Stimulated activated CD8-positive, alpha-beta memory T cell treated with anti-CD3 and anti-CD28 coated beads, Interleukin-2, amount 100 ng/mL, for 48 hours (primary cell): ENCODE measurements at places on chromosomes 11 and 22.

DNA sequence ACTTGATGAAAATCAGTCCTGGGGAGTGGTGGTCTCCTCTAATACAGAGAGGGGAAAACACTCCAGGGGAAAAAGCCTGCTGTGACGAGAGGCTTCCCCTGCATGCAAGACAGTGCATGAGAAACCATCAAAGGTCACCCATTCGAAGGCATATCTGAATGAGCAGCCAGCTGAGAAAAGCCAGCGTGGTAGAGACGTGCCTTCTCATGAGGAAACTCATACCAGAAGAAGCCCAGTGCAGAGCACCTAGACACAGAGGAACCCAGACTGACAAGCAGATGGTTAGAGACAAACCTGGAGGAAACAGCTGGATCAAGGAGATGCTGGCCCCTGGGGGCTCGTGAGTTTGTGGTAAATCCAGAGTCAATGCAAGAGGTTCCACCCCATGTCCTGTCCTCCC is 534.8 kb downstream of the BRD1 start:
- no peak for DNase-seq

GRCh38 chr22:25536589-25536988 is 27.9 kb upstream of the GRK3 start:
- DNase-seq, result no peak

DNA sequence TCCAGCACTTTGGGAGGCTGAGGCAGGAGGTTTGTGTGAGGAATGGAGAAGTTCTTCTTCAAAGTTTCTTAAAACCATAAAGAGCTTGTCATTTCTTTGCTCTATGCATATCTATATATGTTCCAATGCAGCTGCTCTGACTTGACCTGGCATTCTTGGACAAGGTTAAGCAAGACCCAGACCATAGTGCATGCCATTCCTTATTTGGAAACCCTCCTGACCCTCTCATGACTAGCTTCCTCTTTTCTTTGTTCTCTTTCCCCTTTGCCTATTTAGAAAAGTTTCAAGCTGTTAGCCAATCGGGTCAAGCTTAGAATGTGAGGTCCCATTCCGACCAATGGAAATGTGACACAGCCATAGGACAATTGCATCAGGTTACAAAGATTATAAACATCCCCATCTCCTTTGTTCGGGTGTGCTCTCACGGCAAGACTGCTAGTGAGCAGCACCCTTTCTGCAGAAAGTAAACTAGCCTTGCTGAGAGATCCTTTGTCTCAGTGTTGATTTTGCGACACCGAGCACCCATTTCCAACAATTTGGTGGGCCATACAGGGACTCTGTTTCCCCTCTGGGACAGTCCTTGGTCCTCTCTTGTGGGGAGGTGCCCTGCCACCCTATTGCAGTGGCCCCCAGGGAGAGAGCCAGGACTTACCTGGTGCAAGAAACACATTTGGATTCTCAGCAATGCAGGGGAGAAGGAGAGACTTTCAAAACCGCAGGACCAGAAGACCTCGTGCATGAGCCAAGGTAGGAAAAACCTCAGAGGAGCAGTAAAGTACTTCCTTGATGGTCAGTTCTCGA is 39.9 kb upstream of the ANO1 start:
- DNase-seq, result no peak

DNA sequence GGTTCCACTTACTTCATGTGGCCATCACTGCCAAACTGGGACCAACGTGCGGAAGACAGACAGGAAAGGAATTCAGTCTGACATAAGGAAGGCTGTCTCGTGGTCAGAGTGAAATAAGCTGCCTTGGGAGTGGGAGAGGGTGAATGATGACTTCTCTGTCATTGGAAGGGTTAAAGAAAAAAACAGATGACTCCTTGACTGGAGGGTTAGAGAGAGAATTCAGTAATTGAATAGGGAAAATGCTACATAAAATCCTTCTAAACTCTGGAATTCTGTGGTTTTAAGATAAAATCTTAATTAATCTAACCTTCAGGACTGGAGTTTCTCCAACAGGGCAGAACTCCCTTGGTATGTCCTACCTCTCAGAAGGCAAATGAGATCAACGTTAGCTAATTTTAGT is 33.8 kb downstream of the RAB30 start:
- no peak for DNase-seq

- DNase-seq, result no peak
Observed at GRCh38 chr11:19947537-19948114, 212.6 kb downstream of the DBX1 start.

GRCh38 chr11:86678823-86679222 is 6.4 kb upstream of the ME3 start:
- DNase-seq, result no peak

GRCh38 chr11:43116071-43116470 is 195.7 kb upstream of the API5 start:
- DNase-seq, result no peak

DNA sequence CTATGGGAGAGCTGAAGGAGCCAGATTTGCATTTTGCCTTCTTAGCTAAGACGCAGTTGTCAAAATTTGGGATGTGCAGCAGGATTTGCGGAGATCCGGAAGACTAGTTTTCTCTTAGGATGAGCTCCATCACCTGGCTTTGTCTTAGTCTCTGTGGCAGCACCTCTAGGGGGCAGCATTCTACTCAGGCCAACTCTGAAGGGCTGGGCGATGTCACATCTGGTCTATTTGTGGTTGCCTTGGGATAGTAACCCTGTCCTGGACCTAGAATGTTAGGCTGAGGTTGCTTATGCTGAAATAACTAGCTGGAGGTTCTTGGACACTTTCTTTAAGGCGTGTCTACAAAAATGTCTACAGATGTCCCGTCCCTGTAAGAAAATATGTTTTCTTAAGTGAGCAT is 116.2 kb downstream of the FAT3 start:
- no peak for DNase-seq

DNA sequence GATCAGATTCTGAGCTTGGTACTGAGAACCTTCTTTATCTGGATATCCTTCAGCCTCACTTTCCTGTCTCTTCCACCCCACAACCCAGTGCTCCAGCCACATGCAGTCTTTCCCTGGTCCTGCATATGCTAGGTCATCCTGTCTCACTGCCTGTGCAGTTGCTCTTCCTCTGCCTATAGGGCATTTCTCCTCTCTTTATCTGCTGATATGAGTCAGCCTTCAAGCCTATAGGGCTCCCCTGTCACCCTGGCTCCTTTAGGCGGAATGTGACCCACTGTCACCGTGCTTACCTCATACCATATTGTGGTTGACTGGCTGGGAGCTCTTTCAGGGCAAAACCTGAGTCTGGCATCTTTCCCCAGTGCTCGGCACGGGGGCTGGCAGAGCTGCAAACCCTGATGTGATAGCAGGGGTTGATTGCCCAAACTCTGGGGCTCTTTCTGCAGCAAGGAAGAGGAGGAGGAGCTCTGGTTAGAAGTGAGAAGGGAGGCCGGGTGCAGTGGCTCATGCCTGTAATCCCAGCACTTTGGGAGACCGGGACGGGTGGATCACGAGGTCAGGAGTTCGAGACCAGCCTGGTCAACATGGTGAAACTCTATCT is 26.3 kb downstream of the MEI1 start:
- no peak for DNase-seq

DNA sequence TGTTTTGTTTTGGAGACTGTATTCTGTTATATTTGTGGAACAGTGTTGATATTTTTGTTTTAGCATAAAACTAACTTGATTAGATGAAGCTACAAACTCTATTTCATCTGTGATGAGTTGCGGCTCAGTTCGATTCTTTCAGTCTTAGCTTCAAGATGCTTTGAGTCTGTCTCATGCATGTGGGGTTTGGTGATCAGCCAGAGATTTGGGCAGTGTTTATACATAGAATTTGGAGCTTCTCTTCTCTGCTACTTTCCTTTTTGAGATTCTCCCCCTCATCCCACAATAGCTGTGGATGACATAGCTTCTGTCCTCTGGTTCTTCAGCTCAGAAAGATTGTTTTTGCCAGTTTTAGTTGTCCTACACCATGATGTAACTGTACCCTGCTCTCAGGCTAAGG is 90.4 kb downstream of the ARHGAP20 start:
- no peak for DNase-seq

DNA sequence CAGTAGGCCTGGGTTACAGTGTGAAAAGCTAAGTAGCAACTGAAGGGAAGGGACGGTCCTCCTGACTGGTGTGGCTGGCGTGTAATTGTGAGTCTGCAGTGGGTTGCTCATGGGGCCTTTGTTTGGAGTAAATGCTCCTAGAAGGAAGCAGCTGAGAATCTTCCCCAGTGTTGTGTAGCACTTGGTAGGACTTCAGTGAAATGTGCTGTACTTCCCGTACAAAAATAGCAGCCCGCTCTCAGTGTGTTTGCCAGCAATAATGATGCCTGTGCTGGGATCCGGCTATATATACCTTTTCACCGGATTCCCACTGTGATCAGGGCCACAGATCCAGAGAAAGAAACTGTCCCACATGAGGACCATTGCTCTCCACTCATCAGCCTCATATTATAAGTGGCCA is 175.7 kb upstream of the NTM start:
- DNase-seq, result no peak

DNA sequence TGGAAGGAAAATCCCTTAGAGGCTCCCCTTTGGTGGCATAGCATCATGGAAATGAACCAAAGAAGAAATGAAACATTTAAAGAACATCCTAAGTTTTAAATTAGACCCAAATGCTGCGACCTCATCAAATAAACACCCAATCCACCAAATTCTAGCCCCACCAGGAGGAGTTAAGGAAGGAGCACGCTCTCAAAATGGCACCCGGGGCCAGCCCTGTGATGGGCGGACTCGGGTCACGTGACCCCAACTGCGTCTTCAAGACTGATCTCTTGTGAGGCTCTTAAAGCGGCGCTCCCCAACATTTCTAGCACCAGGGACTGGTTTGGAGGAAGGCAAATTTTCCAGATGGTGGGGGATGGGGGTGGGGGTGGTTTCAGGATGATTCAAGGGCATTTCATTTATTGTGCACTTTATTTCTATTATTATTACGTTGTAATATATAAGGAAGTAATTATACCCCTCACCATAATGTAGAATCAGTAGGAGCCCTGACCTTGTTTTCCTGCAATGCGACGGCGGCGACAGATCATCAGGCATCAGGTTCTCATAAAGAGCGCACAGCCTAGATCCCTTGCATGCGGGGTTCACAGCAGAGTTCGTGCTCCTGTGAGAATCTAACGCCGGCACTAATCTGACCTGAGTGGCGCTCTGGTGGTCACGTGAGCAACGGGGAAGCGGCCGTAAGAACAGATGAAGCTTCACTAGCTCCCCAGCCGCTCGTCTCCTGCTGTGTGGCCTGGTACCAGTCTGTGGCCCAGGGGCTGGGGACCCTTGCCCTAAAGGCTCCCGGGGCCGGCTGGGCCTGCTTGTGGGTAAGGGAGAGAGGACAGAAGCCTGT is 90.6 kb upstream of the SLC22A12 start:
- no peak for DNase-seq

GRCh38 chr22:43085658-43086606 is 3.3 kb downstream of the TTLL1 start:
- DNase-seq, result no peak

GRCh38 chr11:105296806-105297205 is 157.2 kb upstream of the CARD18 start:
- DNase-seq, result no peak

GRCh38 chr22:43467216-43467940 is 55.6 kb downstream of the MPPED1 start:
- no peak for DNase-seq

- no peak for DNase-seq
Observed at GRCh38 chr22:46984751-46985506, 222.5 kb downstream of the TBC1D22A start.

DNA sequence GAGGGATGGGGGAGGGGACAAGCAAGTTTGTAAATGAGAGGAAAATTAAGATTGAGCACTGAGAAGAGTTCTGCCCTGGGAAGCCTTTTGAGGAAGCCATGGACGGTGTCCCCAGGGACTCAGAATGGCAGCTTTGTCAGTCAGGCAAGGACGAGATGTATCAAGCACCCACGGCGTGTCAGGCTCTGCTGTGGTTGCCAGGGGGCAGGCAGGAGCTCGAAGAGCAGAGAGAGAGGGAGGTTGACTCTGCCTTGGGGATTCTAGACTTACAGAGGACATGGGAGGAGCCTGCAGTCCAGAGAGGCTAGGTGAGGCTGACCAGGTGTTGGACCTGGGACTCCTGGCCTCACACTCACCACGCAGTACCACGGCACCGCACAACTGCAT is 29.1 kb upstream of the SYT7 start:
- no peak for DNase-seq

- DNase-seq, result no peak
Observed at GRCh38 chr11:115081972-115082371, 403.6 kb downstream of the NXPE2 start.

DNA sequence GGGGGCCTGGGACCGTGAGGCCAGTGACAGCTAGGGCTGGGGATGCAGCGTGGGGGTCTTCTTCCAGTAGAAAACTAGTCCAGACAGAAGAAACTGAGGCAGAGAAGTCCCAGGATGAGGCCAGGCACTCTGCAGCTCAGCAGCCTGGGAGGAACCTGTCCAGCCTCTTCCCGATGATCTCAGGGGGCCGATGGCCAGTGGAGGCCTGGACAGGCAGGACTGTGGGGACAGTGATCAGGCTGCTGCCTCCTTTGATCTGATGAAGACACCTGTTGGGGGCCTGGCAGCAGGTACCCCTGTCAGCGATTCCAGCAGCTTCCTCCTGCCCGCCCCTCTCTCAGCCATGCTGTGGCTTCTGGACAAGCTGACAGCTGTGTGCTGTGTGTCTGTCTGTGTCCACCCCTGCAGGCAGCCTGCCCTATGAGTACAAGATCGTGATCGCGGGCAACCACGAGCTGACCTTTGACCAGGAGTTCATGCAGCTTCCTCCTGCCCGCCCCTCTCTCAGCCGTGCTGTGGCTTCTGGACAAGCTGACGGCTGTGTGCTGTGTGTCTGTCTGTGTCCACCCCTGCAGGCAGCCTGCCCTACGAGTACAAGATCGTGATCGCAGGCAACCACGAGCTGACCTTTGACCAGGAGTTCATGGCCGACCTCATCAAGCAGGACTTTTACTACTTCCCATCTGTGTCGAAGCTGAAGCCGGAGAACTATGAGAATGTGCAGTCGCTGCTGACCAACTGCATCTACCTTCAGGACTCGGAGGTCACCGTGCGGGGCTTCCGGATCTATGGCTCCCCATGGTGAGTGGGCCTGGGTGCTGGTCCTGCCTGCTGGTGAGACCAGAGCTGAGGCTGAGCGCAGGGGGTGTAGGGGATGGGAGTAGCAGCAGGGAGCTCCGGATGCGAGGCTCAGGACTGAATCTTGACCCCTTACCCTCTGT is 62.6 kb downstream of the MPPED1 start:
- no peak for DNase-seq

- no peak for DNase-seq
Observed at GRCh38 chr11:117099696-117100095, 1.5 kb upstream of the SIK3 start.

DNA sequence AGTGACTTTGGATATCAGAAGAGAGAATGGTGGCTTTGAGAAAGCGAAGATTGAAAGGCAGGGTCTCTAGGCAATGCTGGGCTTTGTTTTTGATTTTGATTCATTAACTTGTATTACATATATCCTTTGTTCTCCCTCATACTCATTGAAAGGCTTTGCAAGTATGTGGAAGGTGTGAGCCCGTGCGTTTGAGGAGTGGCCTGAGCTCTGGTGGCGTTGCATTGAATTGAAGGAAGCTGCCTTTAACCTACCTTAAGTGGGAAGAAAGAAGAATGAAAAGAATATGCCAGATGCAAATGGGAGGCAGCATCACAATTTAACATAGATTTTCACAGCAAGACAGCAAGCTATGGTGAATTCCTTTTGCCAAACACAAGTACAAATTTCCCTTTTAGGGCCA is 6.7 kb downstream of the MMP7 start:
- no peak for DNase-seq

GRCh38 chr22:28413612-28414399 is 265.8 kb downstream of the TTC28 start:
- no peak for DNase-seq

- no peak for DNase-seq
Observed at GRCh38 chr11:107172996-107173395, 154.7 kb upstream of the GUCY1A2 start.
